ENCODE measurements at places on chromosomes 6 and 20.

- no peak for DNase-seq
Measured at GRCh38 chr6:133748628-133749027, 140.3 kb upstream of the TCF21 start.

GRCh38 chr6:22471132-22471690 lies 98.2 kb upstream of the HDGFL1 start:
- no peak for DNase-seq

DNA sequence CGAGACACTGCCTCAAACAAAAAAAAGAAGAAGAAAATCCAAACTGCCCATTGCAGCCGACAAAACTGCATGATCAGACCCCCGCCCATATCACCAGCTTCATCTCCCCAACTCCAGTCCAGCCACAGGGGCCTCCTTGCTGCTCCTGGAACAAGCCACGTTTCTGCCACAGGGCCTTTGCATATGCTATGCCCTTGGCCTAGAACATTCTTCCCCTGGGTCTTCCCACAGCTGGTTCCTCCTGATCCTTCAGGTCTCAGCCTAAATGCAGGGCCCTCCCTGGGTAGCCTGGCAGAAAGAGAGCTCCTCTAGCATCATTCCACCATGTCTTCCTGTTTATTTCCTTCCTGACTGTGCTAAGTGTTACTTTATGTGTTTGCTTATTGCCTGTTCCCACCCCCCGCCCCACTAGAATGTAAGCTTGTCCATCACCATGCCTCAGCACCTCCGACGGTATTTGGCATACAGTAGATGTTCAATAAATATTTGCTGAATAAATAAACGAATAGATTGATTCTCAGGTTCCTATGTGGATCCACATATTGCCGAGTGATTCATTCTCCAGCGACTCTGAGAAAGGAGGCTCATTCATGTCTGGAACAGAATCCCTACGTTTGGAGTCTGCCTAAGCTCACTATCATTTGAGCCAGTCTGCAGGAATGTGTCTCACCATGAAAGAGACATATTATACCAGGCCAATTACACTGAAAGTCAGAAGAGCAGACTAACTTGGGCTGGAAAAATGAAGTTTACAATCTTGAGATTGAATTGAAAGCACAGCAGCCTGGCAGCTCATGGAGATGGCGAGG lies 56.1 kb downstream of the NFATC2 start:
- DNase-seq: no peak

- no peak for DNase-seq
Measured at GRCh38 chr20:25544734-25545133, 40.6 kb downstream of the NINL start.

GRCh38 chr6:113006494-113006893 lies 659.4 kb downstream of the RFPL4B start:
- DNase-seq: no peak

- no peak for DNase-seq
Measured at GRCh38 chr6:42805297-42805861, 23.5 kb downstream of the BICRAL start.

- no peak for DNase-seq
Measured at GRCh38 chr6:25329161-25329817, 50.1 kb downstream of the CARMIL1 start.

DNA sequence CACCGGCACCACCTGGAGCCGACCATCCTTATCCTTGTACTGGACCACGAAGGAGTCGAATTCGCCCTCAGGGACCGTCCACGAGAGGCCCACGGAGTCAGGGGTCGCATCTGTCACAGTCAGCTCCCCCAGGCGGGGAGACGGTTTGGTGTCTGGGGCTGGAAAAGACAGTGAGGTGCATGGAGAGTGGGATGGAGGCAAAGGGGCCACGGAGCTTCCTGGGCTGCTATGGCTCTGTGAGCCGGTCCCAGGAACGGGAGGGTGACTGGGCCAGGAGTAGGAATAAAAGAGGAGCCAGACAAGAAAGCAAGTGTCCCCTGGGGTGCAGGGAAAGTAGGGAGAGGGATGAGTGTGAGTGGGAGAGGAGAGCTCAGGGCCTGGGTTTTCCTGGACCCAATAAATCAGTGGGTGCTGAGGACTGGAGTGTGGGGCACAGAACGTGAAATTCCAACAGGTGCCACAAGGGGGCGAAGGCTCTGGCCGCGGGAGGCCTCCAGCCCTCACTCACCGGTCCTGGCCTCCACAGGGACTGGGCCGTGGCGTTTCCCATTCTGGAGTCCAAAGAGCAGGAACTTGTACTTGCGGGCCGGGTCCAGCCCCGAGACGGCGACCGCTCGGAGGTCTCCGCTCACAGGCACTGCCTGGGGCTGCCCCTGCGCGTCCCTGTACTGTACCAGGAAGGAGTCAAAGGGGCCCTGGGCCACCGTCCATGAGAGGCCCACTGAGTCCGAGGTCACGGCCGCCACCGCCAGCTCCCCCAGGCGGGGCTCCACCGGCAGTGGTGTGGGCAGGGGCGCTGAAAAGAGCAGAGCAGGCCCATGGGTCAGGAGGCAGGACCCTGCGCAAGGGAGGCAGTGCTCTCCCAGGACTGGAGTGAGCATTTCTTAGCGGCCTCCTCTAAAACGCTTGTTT lies 9.9 kb downstream of the CYP21A2 start:
- peak; percentile 44 for DNase-seq
